ENCODE measurements at places on chromosomes 12 and 14.

GRCh38 chr12:94732367-94732990, 82.1 kb upstream of the TMCC3 start:
- DNase-seq: no peak

- no peak for DNase-seq
Observed at GRCh38 chr12:53381731-53382630, 2.0 kb downstream of the SP1 start.

GRCh38 chr14:82412545-82412944, 878.9 kb upstream of the SEL1L start:
- no peak for DNase-seq

- no peak for DNase-seq
Observed at GRCh38 chr14:51251486-51251885, 11.4 kb downstream of the TMX1 start.

DNA sequence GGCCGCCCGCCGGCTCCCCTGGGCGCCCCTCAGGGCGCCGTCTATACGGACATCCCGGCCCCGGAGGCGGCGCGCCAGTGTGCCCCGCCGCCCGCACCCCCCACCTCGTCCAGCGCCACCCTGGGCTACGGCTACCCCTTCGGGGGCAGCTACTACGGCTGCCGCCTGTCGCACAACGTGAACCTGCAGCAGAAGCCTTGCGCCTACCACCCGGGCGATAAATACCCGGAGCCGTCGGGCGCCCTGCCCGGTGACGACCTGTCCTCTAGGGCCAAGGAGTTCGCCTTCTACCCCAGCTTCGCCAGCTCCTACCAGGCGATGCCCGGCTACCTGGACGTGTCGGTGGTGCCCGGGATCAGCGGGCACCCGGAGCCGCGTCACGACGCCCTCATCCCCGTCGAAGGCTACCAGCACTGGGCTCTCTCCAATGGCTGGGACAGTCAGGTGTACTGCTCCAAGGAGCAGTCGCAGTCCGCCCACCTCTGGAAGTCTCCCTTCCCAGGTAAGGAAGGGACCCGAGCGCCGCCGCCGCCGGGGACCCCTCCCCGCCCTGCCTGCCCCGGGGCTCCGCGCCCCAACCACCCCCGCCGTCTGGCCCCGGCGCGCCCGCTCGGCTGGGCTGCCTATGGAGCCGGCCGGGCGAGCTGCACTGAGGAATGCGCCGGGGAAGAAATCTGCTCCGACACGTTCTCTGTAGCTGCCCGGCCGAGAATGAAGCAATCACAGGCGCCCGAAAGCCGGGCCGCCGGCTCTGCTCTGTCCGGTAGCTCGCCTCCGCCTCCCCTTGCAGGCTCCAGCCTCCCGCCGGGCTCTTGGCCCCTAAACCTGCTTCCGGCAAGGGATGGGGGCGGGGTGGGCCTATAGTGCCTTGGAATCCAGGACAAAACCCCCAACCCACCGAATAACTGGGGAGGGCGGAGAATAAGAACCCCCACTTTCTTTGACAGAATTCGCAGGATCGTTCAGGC, 794 bp downstream of the HOXC13 start:
- no peak for DNase-seq

- no peak for DNase-seq
Observed at GRCh38 chr12:26786491-26786864, 46.5 kb downstream of the ITPR2 start.

DNA sequence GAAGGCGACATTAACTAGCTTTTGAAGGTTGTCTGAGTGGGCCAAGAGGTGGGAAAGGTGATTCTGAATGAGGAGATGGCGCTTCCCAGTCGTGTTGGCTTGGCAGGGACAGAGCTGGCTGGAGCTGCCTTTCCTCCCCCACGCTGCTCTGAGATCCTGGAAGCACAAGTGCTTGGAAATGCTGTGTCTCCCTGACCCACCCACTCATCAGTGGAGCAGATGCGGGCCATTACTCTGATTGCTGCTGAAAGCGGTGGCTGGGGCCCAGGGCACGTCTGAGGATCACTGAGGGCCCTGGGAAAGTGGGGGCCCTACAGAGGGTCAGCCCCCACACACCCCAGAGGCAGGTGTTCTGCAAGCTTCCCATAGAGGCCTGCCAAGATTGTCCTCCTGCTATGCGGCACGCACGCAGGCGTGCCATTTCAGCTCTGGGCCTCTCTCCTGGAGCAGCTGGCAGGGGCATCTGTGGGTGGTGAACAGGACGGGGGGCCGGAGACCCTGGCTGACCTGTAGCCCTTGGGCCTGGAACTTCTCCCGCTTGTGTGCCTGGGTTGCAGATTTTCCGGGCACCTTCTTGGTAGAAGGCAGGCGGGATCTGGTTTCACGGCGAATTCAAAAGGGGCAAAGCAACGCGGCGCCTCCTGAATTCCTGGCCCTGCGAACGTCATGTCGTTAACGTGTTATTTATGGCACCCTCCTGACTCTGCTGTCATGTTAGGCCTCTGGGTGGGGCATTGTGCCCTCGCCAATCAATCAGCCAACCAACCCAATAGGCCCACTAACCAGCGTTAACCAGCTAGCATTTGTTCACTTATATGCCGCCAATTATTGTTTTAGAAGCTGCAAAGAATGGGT, 133.8 kb upstream of the TBX3 start:
- DNase-seq: no peak

DNA sequence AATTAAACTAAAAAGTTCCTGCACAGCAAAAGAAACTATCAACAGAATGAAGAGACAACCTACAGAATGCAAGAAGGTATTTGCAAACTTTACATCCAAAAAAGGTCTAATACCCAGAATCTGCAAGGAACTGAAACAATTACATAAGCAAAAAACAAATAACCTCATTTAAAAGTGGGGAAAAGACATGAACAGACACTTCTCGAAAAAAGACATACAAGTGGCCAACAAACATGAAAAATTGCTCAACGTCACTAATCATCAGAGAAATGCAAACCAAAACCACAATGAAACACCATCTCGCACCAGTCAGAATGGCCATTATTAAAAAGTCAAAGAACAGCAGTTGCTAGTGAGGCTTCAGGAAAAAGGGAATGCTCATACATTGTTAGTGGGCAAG, 15.2 kb downstream of the PDE6H start:
- no peak for DNase-seq

- DNase-seq: no peak
Observed at GRCh38 chr12:113040722-113041171, 15.8 kb upstream of the DTX1 start.

GRCh38 chr12:92297932-92298696, 152.5 kb upstream of the BTG1 start:
- no peak for DNase-seq

- no peak for DNase-seq
Observed at GRCh38 chr12:7144414-7145120, 14.4 kb downstream of the CLSTN3 start.

GRCh38 chr14:49857427-49858003, 4.9 kb upstream of the NEMF start:
- DNase-seq: no peak

DNA sequence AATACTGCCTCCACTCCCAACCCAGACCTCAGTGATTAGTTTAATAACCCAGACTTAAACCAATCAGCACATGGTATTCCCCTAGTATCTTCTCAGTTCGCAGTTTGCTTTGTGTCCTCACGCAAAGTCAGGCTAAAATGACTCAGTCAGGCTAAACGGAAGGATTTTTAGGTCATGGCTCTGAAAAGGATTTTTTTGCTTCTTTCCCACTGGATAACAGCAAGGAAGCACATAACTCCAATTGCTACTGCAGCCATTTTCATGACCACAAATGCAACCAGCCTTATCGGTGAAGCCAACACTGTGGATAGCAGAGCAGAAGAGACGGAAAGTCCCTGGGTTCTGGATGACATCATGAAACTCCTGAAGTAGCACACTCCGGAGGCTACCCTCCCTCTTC, 67.7 kb downstream of the ZC3H14 start:
- DNase-seq: no peak

DNA sequence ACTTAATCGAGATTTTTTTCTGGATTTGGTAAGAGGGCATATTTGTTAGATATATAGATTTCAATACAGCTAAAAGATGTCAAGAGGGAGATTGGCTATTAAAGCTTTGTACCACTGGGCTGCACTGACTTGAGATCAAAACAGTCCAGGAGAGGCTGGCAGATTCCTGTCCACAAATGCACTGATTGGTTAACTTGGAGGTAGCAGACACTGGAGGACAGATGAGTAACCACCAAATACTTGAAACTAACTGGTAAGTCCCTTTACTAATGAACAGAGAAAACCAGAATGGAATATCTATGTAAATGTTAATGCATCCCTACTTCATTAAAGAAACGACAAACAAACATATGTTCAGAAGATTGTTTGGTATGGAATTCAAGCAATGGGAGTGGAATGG, 416.6 kb downstream of the LRIG3 start:
- no peak for DNase-seq

DNA sequence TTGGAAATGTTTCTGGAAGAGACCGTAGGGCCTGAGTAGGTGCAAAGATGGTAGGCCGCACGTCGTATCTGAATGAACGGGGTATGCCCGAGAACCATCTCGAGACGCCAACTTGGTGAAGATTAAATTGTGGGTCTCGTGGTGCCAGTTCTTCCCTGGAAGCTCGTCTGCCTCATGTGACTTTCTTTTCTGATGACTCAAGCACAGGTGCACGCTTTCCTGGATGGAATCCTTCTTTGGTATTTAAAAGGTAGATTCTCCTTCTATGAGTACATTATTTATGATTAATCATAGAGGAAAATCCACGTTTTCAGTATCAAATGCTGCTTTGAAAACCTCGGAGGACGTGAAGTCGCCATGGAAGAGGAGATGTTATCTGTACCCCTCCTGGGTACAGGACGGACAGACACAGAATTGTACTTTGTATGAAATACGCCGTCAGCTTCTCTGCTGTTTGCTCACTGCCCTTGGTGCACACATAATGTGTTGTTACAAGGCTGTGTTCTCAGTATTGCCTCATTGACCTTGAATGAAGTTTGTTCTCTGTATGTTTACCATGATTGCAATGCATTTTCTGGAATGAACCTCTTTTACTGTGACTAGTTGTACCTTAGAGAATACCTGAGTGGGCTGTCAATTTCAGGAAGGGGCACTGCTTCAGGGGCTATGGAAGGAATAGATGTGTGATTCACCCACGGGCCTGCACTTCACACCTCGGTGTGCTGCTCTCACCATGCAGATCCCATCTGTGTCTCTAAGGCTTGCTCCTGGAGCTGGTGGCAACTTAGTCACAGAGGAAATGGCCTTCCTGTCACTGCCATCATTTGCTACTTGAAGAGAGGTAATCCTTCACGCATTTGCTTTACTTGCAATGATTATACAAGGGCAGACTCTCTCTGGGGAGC, 137.3 kb upstream of the RTL1 start:
- DNase-seq: no peak

GRCh38 chr12:89863493-89863938, 154.9 kb upstream of the ATP2B1 start:
- no peak for DNase-seq

GRCh38 chr12:52871291-52872039, 22.7 kb upstream of the KRT78 start:
- no peak for DNase-seq

DNA sequence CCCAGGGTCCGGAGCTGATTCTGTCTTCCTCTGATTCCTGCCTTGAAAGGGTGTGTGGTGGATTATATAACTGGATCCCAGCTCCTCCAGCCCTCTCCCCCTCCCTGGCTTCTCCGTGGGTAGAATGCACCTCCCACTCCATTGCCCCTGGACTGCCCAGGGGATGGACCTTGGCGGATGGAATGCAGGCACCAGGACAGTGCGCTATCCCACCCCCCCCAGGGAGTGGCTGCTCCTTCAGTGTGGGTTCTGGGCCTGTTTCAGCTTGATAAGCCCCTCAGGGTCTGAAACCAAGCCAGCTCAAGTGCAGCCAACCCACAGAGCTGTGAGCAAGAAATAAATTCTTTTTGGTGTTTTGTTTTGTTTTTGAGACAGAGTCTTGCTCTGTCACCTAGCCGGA, 112.4 kb upstream of the TMEM132D start:
- no peak for DNase-seq

DNA sequence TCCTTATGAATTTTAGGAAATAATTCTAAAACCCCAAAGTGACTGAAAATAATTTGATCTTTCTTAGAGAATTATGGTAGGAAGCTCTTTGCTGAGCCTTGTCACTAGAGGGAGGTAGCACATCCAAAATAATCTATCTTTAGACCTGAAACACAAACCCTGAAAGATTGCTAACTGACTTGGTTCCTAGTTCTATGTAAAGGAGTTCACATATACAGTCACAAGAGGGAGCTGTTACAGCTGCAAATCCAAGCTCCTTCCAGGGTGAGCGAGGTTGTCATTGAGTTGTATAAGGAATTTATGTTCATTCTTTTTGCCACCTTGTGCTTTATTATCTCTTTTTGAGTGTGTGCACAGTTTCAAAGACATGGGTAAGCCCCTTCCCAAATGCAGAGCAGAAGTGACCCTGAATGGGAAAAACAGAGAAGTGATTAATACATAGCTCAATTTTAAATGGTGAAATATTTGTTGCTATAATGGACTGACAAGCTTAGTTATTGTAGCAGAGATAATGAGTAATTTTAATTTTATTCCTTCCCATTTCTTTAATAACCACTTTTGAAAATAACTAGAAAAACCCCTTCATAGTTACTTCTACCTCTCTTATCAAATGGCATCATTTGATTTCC, 387.9 kb downstream of the DAD1 start:
- DNase-seq: no peak

DNA sequence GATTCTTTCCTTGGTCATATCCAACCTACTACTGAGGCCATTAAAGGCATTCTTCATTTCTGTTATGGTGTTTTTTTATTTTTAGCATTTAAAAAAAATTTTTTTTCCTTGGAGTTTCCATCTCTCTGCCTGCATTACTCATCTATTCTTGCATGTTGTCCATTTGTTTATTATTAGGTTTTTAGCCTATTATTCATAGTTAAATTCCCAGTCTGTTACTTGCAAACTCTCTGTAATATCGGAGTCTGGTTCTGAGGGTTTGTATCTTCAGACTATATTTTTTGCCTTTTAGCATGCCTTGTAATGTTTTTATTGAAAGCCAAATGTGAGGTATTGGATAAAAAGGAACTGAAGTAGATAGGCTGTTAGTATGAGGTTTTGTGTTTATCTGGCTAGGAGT, 284.3 kb downstream of the FUT8 start:
- no peak for DNase-seq

DNA sequence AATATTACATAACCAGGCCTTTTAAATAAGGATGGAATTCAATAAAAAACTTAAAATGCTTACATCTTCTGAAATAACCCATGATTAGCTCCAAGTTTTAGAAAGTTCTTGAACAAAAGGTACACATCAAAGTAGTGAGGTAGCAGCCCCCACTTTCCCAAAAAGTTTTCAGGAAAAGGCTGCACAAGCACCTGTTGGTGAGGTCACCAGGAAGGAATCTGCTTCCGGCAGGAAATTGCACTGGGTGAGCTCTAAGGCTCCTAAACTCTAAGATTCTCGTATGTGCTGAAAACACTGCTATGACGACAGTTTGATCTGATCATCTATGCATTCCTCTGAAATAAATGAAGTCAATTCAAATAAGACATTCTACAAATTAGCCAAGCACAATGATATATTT, 34.3 kb upstream of the TTC7B start:
- no peak for DNase-seq

GRCh38 chr12:108691998-108692808, 39.1 kb downstream of the CORO1C start:
- DNase-seq: peak; percentile 17

- peak; percentile 84 for DNase-seq
Observed at GRCh38 chr12:48716493-48717251, at the start of gene CCNT1. TSS of gene CCNT1 (minus strand) at chr12:48716707. CDS start at chr12:48716675, 32 bp downstream.

Measured in cerebellar nuclear complex (tissue), 1 donor.